Thyroid gland (tissue), 4 donors: ENCODE measurements at places on chromosomes 2 and 18.

- no peak for DNase-seq
Measured at GRCh38 chr18:2406544-2406943, 164.8 kb downstream of the METTL4 start.

DNA sequence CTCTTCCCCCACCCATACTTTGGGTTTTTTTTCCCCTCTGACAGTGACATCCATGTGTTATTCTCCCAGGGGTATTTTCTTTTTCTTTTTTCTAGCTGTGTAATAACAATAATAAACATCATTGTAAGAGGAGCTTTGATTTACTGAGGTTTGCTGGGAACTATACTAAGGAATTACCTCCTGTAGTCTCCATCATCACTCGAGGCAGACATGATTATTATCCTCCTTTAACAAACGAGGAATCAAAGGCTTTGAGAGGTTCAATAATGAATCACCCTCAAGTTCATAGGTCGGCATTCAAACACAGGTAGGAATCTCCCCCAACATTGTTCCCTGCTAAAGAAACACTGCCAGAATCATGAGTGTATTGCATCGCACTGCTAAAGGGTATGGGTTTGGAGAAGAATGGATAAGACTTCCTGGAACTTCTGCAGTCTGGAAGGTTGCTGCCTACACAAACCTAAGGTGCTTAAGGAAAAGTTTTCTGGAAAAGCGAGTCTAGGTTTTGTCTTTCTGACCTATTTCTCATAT is 260.2 kb upstream of the SESTD1 start:
- no peak for DNase-seq

DNA sequence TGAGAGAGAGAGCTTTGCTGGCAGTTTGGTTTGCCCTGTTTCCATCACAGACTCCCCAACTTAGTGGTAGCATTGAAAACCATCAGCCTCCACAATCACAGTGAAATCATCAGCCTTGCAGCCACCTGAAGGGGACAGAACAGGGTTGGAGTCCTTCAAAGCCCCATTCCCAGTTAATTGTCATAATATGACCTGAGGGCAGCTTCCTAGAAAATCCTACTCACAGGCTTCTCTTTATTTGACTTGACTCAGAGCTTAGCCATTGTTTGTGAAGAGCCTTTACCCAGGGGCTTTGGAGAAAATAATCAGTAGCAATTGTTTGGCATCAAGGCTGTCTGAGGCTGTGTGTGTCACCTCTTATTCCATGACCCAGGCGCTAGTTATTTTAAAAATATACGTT is 308.7 kb downstream of the CBLN2 start:
- DNase-seq, result no peak

- no peak for DNase-seq
Measured at GRCh38 chr2:131044075-131044756, 49.0 kb downstream of the FAM168B start.

DNA sequence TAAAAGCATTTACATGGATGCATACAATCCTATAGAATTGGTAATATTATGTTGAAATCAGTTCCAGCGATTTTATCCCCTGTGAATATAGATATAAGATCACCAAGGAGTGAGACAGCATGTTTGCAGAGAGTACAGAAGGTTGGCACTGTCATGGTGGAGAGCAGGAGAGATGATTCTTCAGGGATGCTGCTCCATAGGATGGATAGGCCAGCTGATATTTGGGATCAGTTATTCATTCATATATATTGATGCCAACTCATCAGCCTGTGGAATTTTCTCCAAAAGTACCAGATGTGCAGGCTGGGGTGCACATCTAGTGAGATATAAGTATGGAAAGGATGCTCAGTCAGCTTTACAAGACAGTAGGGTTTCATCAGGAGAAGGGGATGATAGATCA is 139.9 kb downstream of the IKZF2 start:
- DNase-seq, result no peak

DNA sequence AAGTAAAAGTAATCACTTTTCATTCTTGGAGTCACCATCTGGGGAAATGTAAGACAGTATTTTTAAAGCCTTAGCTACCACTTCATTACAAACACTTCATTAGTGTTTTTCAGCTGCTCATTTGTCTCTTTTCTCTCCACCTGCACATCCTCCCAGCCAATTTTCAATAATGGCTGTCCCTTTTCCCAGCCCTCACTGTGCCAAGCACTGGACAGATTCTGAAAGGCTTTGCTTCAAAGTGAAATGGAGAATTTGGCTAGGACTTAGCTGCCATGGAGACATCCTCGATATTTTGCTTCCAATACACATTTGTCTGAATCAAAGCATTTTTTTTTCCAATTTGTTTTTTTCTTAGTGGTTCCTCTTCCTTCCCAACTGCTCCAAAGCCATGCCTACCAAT is 272.4 kb upstream of the NRXN1 start:
- DNase-seq, result no peak
